ENCODE measurements at places on chromosomes 4 and X. TPM values are rescaled to one million over a fixed set of nuclear protein-coding genes. Genes with fewer than 3 reads are reported as not detected.

The ADAMTS3 gene
- 1.1 TPM for polyA plus RNA-seq

The GPR78 gene
- not detected for polyA plus RNA-seq

The UGT2A1 gene
- 0.13 TPM for polyA plus RNA-seq

The C4orf50 gene
- polyA plus RNA-seq: 0.04 TPM

The XAGE1A gene
- 0.81 TPM for polyA plus RNA-seq

The AP1S2 gene
- 13.5 TPM for polyA plus RNA-seq

The CT45A10 gene
- polyA plus RNA-seq: not detected

The MAGEA6 gene
- polyA plus RNA-seq: not detected

The PABPC4L gene
- 0.25 TPM for polyA plus RNA-seq

The KIF4A gene
- polyA plus RNA-seq: 0.66 TPM

The IL3RA gene
- polyA plus RNA-seq: 19.4 TPM

The OTUD6A gene
- not detected for polyA plus RNA-seq

The PLP1 gene
- 0.15 TPM for polyA plus RNA-seq

All from lung (tissue), 17 donors.